ENCODE measurements at places on chromosomes 11 and 22.

DNA sequence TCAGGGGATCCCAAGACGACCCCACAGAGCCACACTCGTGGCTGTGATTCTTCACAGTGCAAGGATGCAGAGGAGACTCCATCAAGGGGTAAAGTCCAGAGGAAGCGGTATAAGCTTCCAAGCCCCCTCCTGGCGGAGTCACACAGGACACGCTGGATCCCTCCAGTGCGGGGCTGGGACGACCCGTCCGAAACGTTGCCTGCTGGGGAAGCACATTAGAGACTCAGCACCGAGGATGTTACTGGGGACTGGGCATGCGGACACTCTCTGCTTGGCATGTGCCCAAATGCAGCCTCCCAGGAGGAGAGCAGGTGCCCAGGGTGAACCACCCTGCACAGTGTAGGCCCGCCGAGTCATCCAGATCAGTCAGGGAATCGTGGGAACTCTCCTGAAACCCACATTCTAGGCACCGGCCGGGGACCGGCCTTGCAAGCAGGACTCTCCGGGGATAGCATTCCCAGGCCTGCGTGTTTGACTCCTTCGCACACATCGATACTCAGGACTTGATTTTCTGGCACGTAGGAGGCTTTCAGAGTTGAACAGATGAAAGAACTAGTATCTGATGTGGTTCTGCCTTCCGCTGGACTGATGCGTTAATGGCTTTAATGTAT lies 229.8 kb downstream of the TBC1D22A start:
- DNase-seq, result no peak

DNA sequence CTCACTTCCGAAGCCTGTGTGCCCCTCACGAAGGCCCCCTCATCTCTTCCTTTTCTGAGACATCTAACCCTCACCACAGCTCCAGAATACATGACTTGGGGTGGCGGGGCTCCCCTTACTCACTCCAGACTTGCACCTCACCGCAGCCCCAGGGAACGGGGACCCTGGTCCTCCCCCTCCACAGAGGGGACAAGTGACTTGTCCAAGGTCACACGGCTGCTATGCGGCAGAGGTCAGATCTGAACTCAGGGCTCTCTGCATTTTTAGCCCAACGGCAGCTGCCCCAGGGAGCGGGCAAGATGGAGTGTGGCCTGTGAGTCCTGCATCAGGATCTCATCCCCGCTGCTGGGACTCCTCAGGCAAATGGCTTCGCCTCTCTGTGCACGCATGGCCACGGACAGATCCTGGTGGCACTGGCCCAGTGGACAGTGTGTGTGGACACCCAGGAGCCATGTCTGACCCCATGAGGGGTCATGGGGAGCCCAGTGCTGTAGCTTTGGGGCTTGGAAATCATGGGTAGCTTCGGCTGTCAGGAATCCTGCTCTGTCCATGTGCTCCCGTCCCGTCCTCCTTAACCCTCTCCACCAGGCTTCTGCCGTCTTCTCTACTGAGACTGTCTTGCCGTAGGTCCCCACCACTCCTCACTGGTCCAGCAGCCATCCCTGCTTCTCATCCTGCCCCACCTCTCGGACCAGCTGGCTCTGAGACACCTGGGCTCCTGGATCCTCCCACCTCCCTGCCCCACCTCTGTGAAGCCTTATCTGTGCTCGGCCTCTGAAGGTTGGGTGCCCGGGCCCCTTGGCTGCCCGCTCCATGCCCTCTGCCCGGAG lies 48.0 kb upstream of the CARS1 start:
- no peak for DNase-seq

DNA sequence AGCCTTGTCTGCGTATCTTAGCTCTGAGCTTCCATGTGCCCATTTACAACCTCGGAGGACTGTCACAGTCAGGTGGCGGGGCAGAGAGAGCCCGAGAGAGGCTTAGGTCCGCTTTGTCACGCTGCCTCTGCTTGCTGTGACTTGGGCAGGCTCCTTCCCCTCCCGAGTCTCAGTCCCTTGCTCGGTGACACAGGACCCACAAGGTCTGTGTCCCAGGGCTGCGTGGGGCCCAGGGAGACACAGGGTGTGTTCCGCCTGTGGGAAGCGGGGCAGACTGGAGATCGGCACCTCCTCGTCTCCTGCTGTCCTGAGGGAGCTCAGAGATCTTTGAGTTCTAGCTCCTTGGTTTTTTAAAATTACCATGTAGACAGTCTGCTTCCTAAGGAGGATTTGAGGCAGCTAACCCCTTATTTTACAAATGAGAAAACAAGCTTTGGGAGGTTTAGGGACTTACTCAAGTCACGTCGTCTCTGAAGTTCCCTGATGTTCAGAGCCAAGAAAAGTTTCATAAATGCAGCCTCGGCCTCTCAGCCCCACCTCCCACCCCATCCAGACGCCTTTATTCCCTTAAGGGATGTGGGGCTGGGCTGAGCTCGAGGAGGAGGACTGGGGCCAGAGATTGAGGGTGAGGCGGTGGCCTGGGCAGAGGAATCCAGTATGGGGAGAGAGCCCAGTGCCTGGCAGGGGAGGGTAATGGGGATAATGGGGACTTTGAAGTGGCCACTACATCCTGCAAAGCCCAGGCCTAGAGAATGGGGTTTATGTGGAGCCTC lies 103.6 kb downstream of the NECTIN1 start:
- no peak for DNase-seq

DNA sequence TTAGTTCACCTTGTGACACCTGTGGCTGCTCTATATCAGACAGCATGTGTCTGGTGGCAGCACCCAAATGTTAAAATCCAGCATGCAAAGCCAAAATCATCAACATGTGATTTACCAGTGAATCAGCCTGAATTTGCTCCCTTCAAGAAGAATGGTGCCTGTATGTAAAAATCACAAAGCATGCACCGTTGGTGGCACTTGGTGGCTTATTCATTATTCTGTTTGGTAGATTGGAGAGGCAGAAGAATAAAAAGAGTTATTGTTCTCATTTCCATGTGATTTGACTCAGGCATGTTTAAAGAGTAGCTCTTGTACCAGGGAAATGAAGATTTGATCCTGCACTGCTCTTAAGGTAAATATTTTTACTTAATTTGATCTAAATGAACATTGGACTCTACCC lies 143.9 kb upstream of the MPPED2 start:
- DNase-seq, result no peak
